Stimulated activated CD4-positive, alpha-beta T cell treated with anti-CD3 and anti-CD28 coated beads, Interleukin-15, amount 100 ng/mL, for 1 hour (primary cell): ENCODE measurements at places on chromosomes 2 and 18.

DNA sequence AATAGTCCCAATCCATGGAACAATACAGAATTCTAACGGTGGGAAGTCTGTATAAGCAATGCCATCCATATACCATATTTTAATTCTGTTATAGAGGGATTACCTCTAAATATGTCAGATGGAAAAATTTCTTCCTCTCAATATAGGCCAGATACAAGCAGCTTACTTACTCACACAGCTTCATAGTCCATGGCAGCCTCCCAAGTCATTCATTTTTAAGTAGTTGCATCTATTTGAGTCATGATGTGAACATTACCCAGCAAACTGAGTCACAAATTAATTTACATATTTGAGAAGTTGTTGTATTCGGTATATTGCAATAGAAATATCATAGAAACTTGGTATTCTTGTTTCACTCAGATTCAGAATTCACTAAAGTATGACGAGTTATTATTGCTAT lies 20.3 kb downstream of the TBR1 start:
- DNase-seq, result no peak

DNA sequence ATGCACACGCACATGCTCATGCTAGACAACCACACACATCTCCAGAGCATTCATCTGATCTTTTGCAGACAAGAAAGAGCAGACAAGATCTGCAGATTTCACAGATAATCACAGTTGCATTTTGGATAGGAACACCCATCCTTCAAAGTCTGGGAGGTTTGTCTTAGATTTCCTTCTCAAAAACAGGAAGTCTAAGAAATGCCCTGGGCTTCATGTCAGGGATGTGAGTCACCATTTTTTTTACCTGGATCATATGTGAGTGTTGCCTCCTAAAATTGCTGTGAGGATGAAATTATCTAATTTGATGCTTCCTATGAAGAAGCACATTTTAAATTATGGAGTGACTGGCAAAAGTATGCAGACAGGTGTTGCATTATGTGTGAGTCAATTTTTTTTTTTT lies 46.1 kb downstream of the SRD5A2 start:
- no peak for DNase-seq

- no peak for DNase-seq
Observed at GRCh38 chr2:108640731-108641130, 78.6 kb upstream of the RANBP2 start.

GRCh38 chr2:74556831-74557370 lies 2.4 kb downstream of the DOK1 start:
- DNase-seq, result no peak

DNA sequence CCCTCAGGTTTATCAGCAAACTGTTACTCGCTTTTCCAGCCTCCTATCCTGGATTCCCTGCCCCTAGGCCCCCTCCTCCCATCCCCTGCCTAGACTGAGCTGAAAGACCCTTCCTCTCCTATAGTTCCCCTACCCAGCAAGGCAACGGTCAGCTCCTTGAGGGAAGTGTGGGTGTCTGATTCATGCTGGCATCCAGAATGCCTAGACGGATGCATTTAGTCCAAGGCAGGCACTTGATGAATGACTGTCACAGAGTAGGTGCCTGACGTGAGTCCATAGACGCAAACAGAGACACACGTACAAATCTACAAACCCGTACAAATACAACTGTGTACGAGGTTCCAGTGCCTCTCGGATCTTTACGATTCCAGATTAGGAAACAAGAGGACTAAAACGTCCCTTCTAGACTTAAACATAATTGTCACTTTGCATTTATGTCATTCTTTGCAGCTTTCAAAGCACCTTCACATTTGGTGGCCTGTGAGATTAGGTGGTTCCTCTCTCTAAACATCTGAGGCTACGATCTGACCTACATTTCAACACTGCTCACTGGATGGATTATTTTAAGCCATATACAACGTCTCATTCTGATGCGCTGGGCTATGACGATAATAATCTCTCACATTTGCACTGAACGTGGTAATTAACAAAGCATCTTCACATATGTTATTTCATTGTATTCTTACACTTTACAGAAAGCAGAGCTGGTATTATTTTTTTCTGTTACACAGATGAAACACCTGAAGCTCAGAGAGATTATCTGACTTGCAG lies 36.7 kb downstream of the DNMT3A start:
- DNase-seq, result no peak

DNA sequence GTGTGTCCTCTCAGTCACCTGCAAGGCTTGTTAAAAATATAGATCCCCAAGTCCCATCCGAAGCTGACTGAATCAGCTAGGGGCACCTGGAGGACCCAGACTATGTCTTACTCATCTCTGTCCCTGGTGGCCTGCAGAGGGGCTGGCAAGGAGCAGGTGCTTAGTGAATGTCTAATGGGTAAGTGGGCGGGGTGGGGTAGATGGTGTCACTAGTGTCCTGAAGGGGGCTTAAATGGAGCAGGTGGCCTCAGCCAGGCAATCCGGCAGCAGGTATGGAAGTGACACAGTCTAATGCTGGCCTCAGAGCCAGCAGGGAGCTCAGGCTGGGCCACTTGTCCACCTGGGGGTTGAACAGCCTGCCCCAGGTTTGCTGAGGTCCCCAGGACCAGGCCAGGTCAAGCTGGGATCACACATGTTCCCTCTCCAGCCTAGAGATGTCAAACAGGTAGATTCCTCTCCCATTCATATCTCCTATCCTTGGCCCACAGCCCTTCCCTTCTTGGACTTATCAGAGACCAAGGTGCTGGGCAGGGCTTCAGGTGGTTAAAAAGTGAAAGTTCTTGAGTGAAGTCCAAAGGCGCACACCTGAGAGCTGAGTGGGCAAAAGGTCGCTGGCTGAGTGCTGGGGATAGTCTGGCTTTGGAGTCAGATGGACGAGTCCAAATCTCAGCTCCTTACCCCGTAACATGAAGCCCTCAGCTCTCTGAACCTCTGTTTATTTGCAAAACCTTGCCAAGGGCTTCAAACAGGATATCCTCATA lies 1.7 kb downstream of the STEAP3 start:
- no peak for DNase-seq
